ENCODE measurements at places on chromosomes 13 and 19. TPM values are rescaled to one million over a fixed set of nuclear protein-coding genes. Genes with fewer than 3 reads are reported as not detected.

Gene NOSIP
- 78.8 TPM for total RNA-seq

Gene ANKRD24
- total RNA-seq: 0.58 TPM

Gene CGB8
- 0.31 TPM for total RNA-seq

Gene IGSF23
- total RNA-seq: not detected

Gene INAFM1
- total RNA-seq: 6.1 TPM

Gene KIRREL2
- total RNA-seq: 0.31 TPM

Gene WDR88
- 0.09 TPM for total RNA-seq

Gene FGF14
- 2.1 TPM for total RNA-seq

Gene CEACAM7
- total RNA-seq: not detected

Gene HCN2
- total RNA-seq: 0.13 TPM

Gene CRYL1
- total RNA-seq: 24.2 TPM

Gene CYP4F11
- total RNA-seq: not detected

Gene SBK2
- total RNA-seq: 0.89 TPM

Gene IL12RB1
- 0.22 TPM for total RNA-seq

Gene GJB2
- total RNA-seq: 1.3 TPM

Gene CEACAM4
- total RNA-seq: not detected

Gene APC2
- 0.40 TPM for total RNA-seq

Gene LGALS7
- total RNA-seq: 0.22 TPM

Gene INSR
- 17.9 TPM for total RNA-seq

Gene ZSWIM4
- total RNA-seq: 1.5 TPM

Gene ZNF439
- total RNA-seq: 5.1 TPM

Gene URAD
- total RNA-seq: not detected

Gene ZNF665
- total RNA-seq: 4.7 TPM

Gene OR10H1
- total RNA-seq: not detected

Gene CATSPERD
- not detected for total RNA-seq

Gene OSCAR
- total RNA-seq: 0.09 TPM

Gene SLC15A1
- 0.04 TPM for total RNA-seq

Gene MYH14
- 11.3 TPM for total RNA-seq

Gene NLRP7
- total RNA-seq: not detected

Gene DHX34
- total RNA-seq: 7.9 TPM

Gene GNG7
- 0.58 TPM for total RNA-seq

Gene PLPPR3
- 0.35 TPM for total RNA-seq

Gene RAP2A
- total RNA-seq: 21.9 TPM

Gene SLC6A16
- 0.49 TPM for total RNA-seq

Gene FFAR2
- total RNA-seq: 0.22 TPM

Gene SERTAD1
- total RNA-seq: 9.8 TPM

Gene KLF2
- 15.3 TPM for total RNA-seq

Gene SIGLEC5
- 0.13 TPM for total RNA-seq

Gene OLFM2
- 13.1 TPM for total RNA-seq

Gene OR7G1
- not detected for total RNA-seq

Gene ASF1B
- 6.6 TPM for total RNA-seq

Gene CIRBP
- 402 TPM for total RNA-seq

Gene SMIM44
- total RNA-seq: not detected

Gene TJP3
- total RNA-seq: 0.04 TPM

Gene DOCK9
- total RNA-seq: 87.8 TPM

Gene CDADC1
- total RNA-seq: 6.3 TPM

Gene MCF2L
- total RNA-seq: 19.2 TPM

Gene ZNF296
- total RNA-seq: 0.13 TPM

Gene OXGR1
- total RNA-seq: 0.75 TPM

Gene IZUMO4
- 1.8 TPM for total RNA-seq

Gene CFAP97D2
- not detected for total RNA-seq

Gene COX7A1
- total RNA-seq: 185 TPM

Gene LSR
- 2.9 TPM for total RNA-seq

Gene TEAD2
- total RNA-seq: 43.0 TPM

Gene NTF4
- total RNA-seq: 1.6 TPM

Gene KIR3DL1
- not detected for total RNA-seq

Gene ZNF99
- total RNA-seq: 0.22 TPM

Gene GFY
- not detected for total RNA-seq

Data from muscle of leg (tissue), 16 donors.